ENCODE measurements at places on chromosomes 1 and 21. TPM values are rescaled to one million over a fixed set of nuclear protein-coding genes. Genes with fewer than 3 reads are reported as not detected.

DNA sequence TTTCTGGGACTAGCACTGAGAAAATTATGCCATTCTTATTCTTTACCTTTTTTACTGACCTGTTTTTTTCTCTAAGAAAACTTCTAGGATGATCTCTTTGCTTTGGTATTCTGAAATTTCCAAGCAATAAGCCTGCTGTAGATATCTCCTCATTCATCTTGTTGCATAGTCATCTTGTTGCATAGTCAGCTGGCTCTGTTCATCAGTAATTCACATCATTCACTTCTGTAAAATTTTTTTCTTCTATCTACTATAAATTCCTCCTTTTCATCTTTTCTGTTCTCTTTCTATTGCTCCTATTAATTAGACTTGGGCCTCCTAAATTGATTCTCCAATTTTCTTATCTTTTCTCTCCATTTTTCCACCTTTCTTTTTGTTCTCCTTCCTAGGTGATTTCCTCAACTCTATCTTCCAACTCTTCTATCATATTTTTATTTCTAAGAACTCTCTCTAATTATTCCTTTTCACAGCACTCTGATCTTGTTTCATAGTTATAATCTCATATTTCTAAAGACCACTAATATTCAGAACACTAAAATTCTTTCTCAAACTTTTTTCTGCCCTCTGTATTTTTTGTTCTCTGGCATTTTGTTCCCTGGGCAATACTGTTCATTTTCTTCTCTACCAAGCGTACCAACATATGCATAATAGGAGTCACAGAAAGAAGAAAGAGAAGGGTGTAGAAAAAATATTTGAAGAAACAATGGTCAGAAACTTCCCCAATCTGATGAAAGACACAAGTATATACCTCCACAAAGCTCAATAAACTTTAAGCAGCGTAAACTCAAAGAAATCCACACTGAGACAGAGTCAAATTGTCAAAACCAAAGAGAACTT lies 17.7 kb downstream of the TUT4 start:
- no peak for DNase-seq

GRCh38 chr1:27872802-27873551 lies 633 bp downstream of the THEMIS2 start:
- no peak for DNase-seq

DNA sequence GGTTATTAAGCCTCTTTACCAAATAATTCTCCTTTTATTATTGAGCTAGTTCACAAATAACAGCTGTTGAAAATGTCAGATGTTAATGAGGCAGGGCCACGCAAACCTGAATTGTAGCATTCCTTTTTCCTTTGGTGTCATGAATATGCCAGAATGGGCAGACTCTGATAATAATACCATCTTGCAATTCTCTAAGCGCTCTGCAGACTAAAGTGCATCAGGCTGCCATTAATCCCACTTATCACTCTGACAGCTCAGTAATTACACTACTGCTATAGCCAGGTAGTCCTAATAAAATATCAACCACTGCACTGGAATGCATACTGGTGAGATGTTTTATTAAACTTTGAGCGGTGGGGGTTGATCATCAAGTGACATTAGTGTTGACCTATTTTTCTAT lies 177.7 kb downstream of the DPYD start:
- DNase-seq = no peak

- DNase-seq = no peak
Observed at GRCh38 chr1:176379626-176380339, 83.2 kb upstream of the PAPPA2 start.

Gene SYT2
- 2.6 TPM for polyA plus RNA-seq

Gene FAM76A
- polyA plus RNA-seq = 13.1 TPM

GRCh38 chr21:26715878-26716506 lies 129.2 kb downstream of the ADAMTS1 start:
- DNase-seq = peak; percentile 12

Gene TFF1
- polyA plus RNA-seq = not detected

All from right renal pelvis (tissue), 4 donors.